ENCODE measurements at places on chromosomes 2 and 18.
A peak's percentile ranks its signal among the peaks of the same experiment; 100 is the strongest.

DNA sequence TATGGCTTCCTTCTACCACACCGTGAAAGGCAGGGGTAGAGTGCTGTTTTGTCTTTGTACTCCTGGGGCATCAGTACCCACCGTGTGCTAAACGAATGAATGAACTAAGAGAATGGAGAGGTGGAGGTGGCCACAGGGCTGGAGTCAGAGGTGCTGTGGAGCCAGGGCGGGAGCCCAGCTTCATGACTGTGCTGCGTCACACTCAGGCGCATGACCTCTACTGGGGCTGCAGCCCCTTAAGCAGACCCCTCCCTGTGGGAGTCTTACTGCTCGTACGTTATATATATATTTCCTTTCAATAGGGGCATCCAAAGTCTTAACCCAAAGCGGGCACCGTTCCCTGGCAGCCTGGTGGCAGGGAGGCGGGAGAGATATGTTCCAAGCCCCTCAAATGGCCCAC, 18.0 kb upstream of the LBH start:
- DNase-seq = no peak

DNA sequence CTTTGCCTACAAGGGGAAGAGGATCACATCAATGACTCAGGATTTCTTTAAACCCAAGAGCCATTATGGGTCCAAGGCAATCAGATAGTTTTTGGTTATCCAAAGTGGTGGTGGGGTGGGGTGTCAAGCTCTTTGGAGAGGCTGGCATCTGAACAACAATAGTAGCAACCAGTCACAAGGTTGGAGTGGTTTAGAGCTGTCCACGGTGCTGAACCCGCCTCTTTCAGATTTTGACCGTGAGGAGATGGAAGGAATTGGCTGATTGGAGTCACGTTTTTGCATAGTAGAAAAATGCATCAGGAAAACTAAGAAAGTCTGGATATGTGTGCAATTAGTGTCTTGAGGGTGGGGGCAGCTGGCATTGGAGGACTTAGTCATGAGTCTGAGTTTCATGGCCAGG, 159.9 kb downstream of the LOXHD1 start:
- DNase-seq = peak; percentile 69

- DNase-seq = peak; percentile 57
Observed at GRCh38 chr2:135904341-135904989, 28.2 kb upstream of the MCM6 start.

GRCh38 chr2:46978723-46979122, 63.1 kb upstream of the MCFD2 start:
- DNase-seq = no peak

DNA sequence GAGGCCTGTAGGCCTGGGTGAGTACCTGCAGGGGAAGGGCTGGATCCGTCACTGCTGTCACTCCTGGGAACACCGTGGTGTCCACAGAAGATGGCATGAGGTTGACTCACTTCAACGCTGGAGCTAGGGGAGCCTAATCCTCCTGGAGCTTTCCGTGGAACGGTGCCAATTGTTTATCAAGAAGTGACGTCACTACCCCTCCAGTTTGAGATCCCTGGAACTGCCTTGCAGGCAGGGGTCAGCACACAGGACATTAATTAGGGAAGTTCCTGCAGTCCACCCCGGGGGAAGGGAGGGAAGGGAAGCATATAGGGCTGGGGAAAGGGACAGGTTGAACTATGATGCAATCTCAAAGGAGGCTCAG, 408.6 kb downstream of the GALR1 start:
- DNase-seq = no peak
